ENCODE measurements at places on chromosomes 4 and X.
A peak's percentile ranks its signal among the peaks of the same experiment; 100 is the strongest.

GRCh38 chr4:6216588-6216987 is 16.2 kb upstream of the JAKMIP1 start:
- no peak for DNase-seq

DNA sequence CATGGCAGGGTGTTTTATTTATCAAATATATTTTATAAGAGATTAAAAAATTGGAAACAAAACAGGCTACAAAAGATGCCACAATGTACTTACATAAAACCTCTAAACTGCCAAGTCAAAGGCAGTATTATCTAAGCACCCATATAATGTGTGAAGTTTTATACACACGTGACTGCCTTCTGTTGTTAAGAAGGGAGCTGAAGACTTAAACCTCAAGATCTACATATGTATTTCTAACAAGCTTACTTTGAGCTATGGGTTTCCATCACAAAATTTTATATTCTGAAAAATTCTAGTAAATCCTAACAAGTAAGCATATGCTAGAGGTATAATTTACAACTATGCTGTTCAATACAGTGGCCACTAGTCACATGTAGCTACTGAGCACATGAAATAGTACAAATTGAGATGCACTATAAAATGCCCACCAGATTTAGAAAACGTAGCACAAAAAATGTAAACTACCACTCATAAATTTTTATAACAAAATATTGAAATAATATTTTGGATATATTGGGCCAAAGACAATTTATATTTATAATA is 9.8 kb downstream of the ATP8A1 start:
- no peak for DNase-seq

GRCh38 chrX:73913580-73913979 is 350.6 kb downstream of the CHIC1 start:
- no peak for DNase-seq

- no peak for DNase-seq
Observed at GRCh38 chr4:94519019-94519418, 67.3 kb downstream of the PDLIM5 start.

DNA sequence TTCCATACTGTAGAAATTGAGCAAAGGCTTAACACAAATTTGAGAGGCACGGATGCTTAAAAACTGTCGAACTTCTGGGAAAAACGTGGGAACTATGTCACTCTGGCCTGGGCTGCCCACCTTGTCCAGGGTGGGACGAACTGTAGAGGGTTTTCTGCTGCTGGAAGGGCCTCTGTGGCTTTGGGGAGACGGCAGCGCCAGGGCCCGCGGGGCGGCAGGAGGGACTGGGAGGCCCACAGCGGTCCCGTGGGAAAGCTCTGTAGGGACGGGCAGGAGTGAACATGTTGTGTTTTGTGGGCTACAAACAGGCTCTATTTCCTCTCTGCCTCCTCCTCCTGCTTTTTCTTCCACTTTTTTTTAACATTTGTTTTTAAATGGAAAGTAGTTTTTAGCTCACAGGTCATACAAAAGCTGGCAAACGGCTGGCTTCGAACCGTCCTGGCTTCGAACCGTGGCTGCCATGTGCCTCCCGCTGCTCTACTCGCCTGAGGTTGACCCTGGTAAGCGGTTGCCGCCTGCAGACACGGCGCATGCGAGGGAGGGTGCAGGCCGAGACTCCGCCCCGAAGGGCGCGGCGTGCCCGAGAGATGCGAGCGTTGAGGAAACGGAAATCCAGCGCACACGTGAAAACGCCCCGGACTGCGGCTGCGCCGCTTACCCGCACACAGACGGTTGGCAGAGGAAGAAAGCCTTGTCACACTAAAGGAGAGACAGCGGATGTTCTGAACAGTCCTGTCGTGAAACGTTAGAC is 382.3 kb upstream of the ZFP42 start:
- no peak for DNase-seq

DNA sequence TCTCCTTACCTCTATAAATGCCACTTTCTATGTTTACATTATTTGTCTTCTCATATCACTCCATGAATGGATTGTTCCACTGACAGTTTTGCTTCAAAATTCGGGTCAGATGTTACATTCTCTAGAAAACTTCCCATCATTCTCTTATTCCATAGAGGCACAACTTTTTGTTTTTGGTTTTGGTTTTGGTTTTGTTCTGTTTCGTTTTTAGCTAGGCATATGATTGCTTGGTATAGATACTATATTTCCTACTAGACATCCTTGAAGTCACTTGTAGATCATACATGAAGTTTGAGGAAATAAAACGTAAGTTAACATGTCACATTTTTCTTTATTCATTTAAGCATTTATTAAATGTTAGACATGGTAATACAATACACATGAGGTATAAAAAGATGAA is 961.0 kb downstream of the PCDH18 start:
- no peak for DNase-seq

GRCh38 chr4:24137671-24138601 is 248.1 kb upstream of the PPARGC1A start:
- DNase-seq: no peak

GRCh38 chrX:134186362-134187121 is 50.4 kb upstream of the CCDC160 start:
- peak; percentile 54 for DNase-seq

DNA sequence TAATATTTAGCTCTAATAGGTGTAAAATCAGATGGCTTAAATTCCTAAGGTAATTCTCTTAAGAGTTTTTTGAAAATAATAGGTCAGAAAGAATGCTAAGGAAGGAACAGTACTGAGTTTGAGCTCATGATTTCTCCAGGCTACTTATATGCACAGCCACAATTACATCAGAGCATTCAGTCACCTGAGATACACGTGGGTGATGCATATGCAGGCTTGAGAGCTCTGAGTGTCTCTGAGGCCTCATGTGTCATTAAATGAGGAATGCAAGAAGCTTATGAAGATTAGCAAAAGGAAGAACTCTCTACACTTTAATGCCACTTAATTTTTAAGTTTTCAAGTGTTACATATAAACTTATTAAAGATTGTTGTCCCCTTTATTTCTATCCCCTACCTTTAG is 124.0 kb upstream of the STIM2 start:
- DNase-seq: no peak

DNA sequence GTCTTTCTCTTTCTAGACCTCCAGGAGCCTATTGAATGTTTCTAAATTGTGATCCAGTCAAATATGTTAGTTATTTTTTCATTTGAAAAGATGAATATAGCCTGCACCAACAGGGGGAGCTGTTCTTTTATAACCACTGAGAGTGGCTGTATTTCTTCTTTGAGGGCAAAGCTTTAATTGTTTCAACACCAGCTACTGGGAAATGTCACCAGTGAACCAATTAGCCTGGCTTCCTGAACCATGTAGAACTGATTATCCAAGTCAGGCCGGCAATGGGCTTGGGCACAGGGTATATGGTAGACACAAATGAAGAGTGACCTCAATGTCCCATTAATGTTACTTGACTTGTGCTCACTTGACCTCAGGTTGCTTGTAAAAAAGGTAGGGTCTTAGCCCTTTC is 4.8 kb upstream of the DAPP1 start:
- peak; percentile 29 for DNase-seq

DNA sequence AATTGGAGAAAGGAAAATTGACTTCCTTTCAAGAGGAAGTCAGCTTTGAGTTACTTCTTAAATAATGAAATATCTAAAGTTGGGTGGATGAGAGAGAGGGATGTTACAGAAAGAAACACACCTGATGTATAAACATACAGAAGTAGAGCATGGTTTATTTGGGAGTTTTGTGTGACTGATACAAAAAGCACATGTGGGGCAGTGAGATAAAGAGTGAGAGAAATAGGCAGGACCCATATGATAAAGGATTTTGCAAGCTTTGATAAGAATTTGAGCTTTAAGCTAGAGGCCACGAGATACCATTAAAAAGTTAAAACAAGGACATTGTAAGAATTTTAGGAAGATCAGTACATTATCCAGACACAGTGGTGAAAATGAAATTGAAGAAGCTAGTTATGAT is 263.3 kb upstream of the GPRIN3 start:
- DNase-seq: no peak

DNA sequence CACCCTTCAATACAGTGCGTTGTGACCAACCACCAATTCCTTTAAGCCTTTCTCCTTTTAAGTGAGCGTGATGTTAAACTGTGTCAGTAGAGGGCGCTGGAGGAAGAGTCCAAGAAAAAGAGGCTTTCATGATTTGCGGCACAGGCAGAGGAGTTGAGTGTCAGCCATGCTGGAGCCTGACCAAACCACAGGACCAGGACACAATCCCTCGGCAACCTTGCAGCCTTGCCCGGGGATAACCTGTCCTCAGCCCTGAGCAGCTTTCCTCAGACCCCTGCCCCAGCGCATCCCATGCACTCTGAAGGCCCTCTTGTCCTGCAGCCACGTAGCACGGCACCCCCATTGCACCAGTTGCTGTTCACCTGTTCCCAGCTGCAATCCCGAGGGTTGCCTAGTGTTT is 53.5 kb upstream of the SMIM31 start:
- no peak for DNase-seq

DNA sequence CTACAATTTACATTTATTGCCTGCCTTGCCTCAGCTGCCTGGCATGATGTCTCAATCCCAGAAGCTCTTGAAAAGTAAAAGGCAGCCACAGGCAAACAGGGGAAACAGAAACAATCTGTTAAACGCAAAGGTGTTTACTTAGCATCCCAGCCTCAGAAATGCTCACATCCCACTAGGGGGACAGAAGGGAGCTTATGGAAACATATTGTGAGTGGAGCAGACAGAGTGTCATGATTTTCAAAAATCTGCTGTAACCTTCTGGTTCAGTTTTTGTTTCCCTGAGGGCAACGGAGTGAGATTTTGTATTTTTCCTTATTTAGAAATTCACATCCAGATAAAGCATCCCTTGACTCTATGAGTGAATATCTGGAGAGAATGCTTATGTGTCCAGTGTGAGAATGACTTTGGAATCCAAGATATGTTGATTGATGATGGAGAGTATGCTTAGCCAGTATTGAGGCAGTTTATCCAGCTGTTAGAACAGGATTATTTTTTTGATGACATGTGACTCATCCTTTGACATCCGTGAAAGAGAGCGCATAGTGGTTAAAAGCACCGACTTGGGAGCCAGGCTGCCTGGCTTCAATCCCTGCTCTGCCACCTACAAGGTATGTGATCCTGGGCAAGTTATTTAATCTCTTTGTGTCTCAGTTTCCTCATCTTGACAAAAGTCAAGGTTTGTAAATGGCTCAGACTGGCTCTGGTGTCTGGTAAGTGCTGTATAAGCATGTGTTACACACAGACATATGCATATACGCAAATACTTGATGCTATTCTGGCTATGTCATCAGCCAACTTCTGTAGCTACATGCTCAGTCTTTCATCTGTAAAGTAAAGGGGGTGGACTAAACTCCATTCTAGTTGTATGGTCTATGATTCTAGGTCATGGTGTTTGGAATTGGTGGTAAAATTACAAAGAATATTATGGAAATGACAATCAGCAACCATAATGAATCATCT is 381.2 kb downstream of the RAPGEF2 start:
- DNase-seq: no peak

- DNase-seq: no peak
Observed at GRCh38 chrX:68755616-68756125, 73.2 kb upstream of the EFNB1 start.

DNA sequence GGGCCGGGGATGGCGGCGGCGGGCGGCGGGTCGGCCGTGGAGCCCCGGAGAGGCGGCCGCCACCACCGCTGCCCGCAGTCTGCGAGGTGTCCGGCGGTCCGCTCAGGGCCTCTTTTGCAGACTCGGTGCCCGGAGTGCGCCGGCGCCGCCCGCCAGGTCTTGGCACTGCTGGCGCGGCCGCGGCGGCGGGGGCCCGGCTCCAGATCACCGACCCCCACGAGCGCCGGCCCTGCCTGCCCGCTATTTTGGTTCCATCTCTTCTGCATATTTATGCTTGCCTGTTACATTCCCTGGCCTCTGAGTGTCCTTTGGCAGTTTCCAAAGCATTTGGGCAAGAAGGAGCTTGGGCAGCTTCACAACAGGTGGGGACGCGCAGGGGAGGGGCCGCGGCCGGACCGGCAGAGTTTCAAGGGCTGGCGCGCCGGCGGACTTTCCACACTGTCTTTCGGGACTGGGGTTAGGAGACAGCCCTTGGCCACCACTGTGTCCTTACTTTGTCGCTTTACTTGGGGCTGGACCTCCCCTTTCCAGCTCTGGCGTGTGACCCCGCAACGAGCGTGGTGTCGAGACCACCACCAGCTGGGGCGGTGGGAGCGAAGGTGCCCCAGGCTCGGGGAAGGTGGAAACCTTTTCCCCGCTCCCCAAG is 668 bp upstream of the TAPT1 start:
- no peak for DNase-seq

- no peak for DNase-seq
Observed at GRCh38 chrX:10156199-10157031, at the start of gene CLCN4. TSS of gene CLCN4 (plus strand) at chrX:10156975. CDS start at chrX:10185033, 28,058 bp downstream.

- no peak for DNase-seq
Observed at GRCh38 chr4:48329976-48330375, 11.4 kb upstream of the SLAIN2 start.

DNA sequence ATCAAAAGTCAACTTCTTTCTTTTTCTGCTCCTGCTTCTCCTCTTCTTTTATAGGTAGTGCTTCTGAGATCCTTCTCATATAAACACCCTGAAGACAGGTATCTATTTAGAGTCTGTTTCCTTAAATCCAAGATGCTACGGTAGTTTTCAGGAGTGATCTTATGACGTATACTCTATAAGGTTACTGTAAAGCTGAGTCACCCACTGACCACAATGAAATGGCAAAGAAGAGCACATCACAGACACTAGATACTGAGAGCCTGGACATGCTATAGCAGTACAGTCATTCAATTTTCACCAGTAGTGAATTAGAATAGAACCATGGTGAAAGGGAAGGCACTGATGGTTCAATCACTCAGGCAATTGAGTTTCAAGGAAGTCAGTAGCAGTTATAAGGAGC is 412.5 kb downstream of the ADAM29 start:
- DNase-seq: no peak

DNA sequence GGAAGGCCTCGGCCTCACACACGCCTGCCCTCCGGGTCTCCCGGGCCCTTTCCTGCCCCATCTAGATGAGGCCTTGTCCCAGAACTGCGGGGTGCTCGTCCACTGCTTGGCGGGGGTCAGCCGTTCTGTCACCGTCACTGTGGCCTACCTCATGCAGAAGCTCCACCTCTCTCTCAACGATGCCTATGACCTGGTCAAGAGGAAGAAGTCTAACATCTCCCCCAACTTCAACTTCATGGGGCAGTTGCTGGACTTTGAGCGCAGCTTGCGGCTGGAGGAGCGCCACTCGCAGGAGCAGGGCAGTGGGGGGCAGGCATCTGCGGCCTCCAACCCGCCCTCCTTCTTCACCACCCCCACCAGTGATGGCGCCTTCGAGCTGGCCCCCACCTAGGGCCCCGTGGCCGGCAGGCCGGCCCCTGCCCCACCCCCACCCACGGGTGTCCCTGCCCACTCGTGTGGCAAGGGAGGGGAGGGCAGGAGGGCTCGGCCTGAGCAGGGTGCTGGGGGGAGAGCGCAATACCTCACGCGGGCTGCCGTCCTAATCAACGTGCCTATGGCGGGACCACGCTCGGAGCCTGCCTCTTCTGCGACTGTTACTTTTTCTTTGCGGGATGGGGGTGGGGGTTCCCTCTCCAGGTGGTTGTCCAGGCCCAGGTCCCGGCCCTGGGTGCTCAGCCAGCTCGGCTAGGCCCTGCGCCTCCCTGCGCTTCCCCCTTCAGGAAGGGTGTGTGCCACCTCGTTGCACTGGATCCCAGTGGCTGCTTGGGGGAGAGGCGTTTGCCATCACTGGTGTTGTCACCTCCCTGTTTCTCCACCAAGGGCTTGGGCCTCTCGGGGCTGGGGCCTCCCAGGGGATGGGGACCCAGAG is 3.1 kb downstream of the DUSP9 start:
- no peak for DNase-seq

All from stimulated activated CD4-positive, alpha-beta T cell treated with anti-CD3 and anti-CD28 coated beads, Interleukin-2, amount 100 ng/mL, for 4 hours (primary cell).